ENCODE measurements at places on chromosomes 3 and 15. TPM values are rescaled to one million over a fixed set of nuclear protein-coding genes. Genes with fewer than 3 reads are reported as not detected.

Gene NR2F2
- 14.7 TPM for total RNA-seq

Gene HEMK1
- total RNA-seq = 6.1 TPM

Gene CSPG4
- 44.9 TPM for total RNA-seq

Gene SNURF
- total RNA-seq = 23.5 TPM

Gene PTX3
- total RNA-seq = 0.19 TPM

Gene PTPN9
- total RNA-seq = 6.9 TPM

Gene FBXO40
- 68.1 TPM for total RNA-seq

Gene SLC9C1
- total RNA-seq = 0.10 TPM

Gene DTX3L
- 11.9 TPM for total RNA-seq

Gene OSBPL10
- total RNA-seq = 4.6 TPM

Gene GP5
- not detected for total RNA-seq

Gene RNU5B-1
- total RNA-seq = 12.8 TPM

DNA sequence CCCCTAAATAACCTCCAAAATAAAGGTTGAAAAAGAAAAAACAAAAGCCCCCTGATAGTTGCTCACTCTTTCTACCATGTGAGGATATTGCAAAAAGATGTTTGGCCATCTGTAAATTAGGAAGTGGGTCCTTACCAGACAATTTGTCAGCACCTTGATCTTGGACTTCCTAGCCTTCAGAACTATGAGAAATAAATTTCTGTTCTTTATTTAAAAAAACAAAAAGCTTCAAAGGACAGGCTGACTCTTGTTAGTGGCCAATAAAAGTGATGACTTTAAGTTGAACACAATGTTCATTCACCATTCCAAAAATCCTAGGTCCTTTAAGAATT is 103.5 kb downstream of the CBLB start:
- no peak for DNase-seq

DNA sequence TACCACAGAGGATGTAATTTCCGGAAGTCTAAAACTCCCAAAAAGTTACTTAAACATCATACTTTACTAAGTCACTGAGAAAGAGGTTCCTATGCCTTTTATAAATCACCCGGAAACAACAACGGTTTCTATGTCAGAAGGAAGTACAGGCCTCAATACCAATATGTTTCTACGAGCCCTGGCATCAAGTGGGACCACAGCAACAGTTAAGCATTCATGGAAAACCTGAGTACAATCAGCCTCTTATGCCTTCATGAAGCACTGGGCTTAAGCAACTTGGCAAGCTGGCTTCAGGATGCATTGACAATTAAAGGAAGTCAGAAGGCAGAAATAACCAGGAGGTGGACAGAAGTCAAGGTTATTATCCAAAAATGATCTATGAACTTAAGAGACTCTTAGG is 19.1 kb upstream of the B3GNT5 start:
- no peak for DNase-seq

GRCh38 chr15:36943508-36944361 is 156.6 kb downstream of the MEIS2 start:
- no peak for DNase-seq

DNA sequence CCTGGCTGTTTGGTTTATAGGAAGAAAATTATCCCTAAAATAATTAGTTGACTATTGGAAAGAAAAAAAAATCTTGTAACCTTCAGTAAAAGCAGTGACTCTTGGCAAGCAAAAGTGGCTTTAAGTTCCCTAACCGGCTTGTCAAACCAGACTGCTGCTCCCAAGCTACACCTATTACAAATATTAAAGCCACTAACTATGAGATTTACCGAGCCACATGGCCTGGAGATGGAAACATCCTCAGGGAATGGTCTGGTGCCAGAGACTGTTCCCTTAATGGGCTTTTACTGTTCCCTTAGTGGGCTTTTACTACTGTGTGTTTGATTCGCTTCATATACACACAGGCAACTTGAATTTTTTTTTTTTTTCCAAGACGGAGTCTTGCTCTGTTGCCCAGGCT is 35.9 kb upstream of the ZNF774 start:
- no peak for DNase-seq

DNA sequence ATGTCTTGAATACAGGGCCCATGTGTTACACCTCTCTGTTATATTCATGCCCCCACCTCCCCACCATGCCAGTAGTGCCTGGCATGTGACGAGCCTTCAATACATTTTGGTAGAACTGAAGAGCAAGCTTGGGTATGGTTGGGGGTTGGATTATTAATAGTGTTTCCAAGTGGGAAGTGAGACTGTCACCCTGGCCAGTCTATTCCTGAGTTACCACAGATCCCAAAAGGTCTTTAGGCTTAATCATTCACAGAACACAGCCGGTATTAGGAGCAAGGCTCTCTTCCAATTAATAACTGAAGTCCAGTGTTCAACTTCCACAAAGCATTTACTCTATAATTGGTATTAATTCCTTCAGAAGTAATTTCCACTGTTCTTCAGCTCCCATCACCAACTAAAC is 231.9 kb upstream of the LRTM1 start:
- DNase-seq = no peak

- no peak for DNase-seq
These were observed 69.5 kb upstream of the SNTN start for GRCh38 chr3:63582943-63583500.

DNA sequence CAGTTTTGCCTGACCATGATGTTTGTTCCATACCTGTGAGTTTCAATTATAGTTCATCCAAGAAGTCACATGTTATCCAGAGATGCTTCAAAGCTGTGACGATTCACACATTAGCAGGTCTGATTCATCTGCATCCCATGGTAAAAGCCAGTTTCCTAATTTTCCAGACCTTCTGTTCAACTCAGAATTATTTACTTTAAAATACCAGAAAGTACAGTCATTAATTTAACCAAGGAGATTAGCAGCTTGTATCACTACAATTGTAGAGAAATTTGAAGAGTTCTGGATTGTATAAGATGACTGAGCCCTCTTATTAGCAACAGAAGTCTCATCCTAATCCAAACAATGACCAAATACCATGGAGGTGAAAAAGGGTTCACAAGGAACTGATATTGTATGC is 76.1 kb upstream of the THBS1 start:
- DNase-seq = no peak

- DNase-seq = no peak
These were observed 120.0 kb downstream of the ATG7 start for GRCh38 chr3:11392014-11392859.

GRCh38 chr3:71703797-71704196 is 21.4 kb downstream of the EIF4E3 start:
- no peak for DNase-seq

DNA sequence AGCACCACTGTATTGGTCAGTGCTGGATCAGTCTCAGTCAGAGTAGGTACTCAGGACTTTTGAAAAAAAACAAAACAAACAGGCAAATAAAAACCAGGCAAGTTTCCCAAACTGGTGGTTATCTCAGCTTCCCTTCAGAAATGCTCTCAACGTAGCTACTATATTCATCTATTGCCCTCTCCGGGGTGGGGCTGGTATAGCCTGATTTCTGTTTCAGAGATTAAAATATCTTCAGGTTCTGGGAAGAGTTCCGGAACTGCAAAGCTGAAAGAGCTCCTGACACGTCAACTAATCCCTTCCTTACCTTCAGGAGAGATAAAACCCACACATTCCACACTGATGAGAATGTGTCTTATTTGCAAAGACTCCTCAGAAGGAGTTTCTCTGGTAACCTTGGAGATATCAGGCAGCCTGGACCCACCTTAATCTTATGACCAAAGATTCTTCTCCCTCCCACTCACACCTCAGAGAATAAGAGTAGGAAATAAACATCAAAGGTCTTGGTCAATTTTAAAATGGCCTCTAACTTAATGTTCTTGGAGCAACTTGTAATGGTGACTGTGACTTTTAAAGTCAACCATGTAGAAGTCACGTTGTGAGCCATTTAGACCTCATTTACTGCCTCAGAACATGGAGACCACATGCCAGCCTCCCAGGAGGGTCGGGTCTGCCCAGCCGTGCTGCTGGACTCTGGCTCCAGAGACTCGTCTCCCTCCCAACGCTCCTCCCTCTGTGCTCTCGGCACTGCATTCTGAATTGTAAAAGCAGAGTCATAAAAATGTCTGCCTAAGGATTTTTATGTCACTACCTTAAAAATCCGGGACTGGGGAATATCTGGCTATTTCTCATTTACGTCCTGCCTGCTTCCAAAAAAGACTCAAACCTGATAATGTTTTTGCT is 53.8 kb downstream of the CDCP1 start:
- no peak for DNase-seq

- no peak for DNase-seq
These were observed 35.7 kb downstream of the IQCH start for GRCh38 chr15:67290319-67290718.

DNA sequence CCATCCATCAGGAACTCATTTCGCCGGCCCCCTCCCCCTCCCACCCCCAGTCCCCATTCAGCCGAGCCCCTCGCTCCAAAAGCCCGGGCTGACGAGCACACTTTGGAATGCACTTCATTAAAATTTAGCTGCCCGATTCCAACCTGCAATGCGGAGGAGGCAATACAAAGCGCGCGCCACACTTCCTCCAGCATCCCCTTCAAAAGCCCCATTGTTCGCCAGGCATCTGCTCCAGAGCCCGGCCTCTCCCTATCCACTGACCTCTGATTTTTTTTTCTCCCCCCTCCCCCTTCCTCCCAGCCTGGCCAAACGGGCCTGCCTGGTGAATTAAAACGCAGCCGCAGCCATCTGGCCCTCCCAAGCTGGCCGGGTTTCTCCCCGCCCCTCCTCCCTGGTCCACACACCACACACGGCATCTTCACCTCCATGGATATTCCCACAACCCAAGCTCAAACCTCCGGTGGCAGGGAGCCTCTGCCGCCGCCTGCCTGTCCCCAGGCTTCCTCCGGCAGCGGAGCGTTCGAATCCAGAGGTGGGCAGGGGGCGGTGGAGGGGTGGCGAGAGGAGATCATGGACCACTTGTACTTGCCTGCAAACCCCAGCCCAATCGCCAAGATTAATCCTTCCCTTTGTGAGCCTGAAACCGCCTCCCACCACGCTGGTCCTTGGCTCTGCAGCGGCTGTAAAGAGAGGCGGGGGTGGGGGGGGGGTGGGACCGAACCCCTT is 441.3 kb downstream of the MAGI1 start:
- no peak for DNase-seq

DNA sequence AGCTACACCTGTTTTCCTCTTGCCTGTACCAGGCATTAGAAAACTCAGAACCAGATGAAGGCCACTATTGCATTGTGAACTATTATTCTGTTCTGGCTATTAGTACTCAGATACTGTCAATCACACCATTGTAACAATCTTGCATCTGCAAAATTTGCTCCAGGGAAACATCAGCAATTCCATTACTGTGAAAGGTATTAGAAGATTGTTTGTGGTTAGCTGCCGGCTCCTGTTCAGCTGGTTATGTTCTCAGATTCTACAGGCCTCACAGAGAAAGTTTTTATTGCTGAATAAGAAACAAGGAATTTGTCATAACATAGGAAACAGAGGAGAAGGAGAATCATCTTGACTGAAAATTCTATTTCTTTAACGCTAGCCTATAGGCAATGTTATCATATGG is 179.9 kb downstream of the PLOD2 start:
- DNase-seq = no peak

DNA sequence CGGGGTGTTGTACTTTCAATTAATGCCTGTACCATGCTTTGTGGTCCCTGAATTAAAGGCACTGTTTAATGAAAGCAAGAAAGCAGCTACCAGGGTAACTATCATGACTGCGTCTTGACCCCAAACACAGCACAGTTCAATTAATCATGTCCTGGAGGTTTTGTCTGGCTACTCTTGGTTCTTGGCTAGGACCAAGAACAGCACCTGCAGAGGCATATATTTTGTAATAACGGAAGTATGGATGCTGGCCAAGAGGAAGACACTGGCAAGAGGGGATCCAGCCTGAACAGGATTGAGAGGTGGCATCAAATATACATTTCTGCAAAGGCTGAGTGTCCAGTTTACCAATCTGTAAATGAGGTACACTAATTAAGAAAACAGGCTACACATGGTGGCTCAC is 119.9 kb downstream of the FOXP1 start:
- no peak for DNase-seq

DNA sequence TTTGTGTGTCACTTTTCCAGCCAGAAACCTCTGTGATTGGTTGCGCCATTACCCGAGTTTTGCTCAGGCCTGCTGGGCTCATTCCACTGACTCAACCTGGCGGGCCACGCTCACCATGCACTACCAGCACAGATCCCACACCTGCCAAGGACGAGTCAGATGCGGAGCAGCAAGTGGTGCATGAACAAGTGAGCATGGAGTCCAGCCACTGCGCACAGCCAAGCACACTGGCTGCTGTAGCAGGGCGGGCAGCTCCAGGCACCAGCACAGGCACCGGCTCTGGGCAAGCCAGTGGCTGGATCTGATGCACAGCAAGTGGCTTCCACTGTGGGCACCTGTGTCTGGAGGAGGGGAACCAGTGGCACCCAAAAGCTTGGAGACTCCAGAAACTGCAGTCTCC is 110.4 kb downstream of the CBLB start:
- DNase-seq = no peak

GRCh38 chr3:17643691-17644090 is 98.7 kb downstream of the TBC1D5 start:
- no peak for DNase-seq

GRCh38 chr3:96931119-96931862 is 116.9 kb downstream of the EPHA6 start:
- no peak for DNase-seq

DNA sequence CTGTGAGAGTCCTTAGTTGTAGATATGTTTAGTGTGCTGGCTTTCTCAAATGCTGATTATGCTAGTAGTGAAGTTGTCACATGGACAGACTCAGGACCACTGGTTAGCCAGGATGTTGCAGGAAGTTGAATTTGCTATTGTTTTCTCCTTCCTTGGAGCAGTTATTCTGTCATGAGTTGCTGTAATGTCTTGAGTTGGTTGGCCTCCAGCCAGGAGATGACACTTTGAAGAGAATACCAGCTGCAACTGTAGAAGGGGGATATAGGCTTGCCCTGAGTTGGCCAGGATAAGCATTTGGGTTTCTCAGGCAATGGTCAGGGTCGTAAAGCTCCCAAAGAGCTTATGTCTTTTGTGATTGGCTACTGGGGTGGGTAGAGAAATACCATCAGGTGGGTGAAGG is 206.7 kb downstream of the ZNF621 start:
- no peak for DNase-seq

- DNase-seq = no peak
These were observed 23.6 kb upstream of the RPL35A start for GRCh38 chr3:197926418-197926817.

GRCh38 chr15:91989821-91990220 is 136.3 kb downstream of the SLCO3A1 start:
- no peak for DNase-seq

DNA sequence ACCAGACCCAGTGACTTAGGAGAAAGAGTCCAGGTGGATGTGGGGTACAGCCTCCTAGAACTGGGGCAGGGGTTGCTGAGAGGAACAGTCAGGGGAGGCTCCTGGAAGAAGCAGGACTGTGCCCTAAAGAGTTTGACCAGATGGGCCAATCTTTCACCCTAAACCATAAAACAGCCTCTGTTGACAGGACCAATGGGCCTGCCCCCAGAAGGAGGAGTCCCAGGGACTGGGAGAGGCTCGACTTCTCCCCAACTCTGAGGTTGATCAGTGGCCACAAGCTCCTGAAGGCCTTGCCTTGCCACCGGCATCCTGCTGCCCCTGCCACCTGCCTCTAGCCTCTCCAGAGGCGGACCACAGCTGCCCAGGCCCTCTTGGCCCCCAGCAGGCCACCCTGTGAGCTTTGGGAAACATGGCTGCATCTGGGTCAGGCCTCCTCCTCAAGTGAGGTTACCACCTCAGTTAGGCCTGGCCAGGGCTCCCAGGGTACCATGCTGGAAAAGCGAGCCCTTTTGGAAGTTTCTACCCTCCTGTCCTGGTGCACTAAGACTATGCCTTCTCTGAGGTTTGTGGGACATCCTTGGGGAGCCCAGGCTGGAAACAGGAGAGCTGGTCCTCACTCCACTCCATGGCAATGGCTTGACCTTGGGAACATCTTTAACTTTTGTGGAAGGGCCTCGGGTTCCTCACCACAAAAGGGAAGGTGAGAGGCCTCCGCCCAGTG is 2.8 kb downstream of the VIPR1 start:
- DNase-seq = no peak

All from psoas muscle (tissue), 8 donors.